Daoy (cell line): ENCODE measurements at places on chromosomes 3 and 15. TPM values are rescaled to one million over a fixed set of nuclear protein-coding genes. Genes with fewer than 3 reads are reported as not detected.

DNA sequence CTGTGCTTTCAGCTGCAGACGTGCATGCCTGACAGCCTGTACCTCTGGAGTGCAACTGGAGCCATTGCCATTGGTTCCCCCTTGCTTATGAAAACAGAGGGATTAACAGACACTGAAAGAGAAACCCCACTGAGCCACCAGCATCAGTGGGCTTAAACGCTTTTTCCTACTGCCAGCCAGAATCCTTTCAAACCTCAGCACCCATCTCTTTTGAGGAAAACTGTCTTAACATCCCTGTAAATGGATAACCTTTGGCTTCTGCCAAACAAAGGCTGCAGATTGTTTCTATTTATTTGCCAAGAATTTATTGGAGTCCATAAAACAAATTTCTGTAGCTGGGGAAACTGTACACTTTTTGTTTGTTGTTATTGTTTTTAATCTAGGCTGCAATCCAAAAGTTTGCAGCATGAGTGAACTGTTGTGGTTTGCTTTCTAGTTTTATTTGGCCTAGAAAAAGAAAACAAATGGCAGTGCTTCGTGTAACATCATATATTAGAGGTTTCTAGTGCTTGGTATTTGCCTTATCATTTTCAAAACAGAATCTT, 369.2 kb upstream of the IL12A start:
- peak; percentile 55 for DNase-seq

DNA sequence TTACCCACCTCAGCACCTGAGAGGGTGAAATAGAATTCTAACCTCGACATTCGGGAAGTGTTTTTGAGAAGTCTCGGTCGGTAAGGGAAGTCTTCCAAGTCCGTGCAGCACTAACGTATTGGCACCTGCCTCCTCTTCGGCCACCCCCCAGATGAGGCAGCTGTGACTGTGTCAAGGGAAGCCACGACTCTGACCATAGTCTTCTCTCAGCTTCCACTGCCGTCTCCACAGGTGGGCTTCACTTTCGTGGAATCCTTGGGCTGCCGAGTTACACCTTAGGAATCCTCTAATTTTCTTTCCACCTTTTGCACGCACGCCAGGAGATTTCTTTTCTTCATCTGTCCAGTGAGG, 775 bp downstream of the CCNDBP1 start:
- DNase-seq, result peak; percentile 14

DNA sequence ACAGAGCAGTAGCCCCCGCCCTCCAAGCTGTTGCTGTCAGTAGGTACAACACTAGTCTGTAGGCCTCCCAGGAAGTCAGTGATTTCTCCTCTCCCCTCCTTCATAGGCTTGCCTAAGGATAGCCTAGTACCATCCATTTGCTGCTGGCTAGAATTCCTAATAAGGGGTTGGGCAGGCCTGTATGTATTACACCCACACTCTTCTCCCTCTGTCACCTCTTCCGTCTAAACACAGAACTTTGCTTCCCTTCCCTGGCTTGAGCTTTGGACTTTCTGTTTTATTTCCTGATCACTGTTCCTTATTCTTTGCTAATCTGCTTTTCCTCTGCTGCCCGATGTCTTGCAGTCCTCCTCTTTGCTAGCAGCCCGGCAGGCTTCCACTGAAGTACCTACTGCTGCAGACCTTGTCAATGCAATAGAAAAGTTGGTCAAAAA, 93.4 kb upstream of the UMPS start:
- DNase-seq, result no peak

GRCh38 chr15:91670108-91670507, 183.4 kb upstream of the SLCO3A1 start:
- DNase-seq, result no peak

DNA sequence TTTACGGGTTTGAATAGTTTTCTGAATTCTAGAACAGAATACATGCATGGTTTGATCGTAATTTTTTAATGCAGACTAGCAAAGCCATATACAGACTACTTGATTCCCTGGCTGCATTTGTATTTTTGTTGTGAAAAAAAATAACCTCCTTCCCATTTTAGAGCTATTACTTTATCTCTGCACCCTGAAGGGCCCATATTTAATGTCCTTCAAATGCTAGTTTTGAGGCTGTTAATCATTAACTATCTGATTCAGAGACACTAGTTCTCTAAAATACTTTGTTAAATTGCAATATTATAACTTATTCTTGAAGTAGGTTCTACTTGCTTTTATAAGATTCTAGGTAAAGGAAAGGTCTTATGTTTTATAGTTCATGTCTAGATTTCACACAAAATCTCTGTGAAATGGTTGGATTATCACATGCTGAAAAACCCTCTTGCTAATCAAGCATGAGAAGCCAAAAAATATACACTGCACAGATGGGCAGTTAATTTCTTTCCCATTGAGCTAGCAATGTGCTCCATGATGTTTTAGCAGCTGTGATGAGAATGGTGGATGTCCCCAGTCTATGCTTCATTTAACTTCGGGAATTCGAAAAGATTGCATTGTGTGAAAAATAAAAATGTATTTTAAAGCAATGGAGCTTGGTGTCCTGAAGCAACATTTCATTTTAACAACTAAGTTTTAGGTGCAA, 634.0 kb upstream of the BCHE start:
- DNase-seq, result no peak

DNA sequence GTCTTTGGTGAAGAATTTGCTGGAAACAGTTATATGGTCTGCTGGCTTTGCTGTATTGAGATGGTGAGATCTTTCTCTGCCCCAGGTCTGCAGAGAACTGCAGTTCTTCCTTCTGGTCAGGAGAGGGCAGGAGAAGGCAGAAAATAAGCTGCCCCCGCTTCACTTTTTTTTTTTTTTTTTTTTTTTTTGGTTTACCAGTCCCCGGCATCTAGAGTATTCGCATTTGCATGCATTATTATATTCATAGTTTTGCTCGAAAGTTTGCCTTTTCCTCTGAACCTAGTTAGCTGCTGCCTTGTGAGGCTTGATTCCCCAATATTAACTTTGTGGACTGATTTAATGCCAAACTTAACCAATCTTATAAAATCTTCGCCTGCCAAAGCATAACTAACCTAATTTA, 10.6 kb upstream of the PARL start:
- DNase-seq, result peak; percentile 52

The C3orf80 gene
- 0.06 and 1.0 TPM in 2 replicates for total RNA-seq

The ITIH1 gene
- not detected in 2 replicates for total RNA-seq

DNA sequence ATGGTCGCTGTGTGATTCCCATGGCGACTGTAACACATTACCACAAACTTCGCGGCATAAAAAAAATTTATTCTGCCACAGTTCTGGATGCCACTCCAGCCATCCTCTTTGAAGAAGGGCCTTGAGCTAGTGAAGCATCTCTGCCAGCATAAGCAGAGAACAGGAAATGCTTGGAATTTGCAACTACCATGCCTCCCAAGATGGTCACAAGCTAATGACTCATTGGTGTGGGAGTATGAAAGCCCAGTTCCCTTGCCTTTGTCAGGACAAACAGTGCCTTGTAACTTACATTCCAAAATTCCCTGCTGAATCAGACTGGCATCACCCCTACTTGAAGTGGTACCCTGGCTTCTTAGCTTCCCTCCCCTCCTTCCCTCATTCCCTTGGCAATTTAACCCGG, 129.7 kb downstream of the PROS1 start:
- DNase-seq, result peak; percentile 66

- DNase-seq, result peak; percentile 30
Measured at GRCh38 chr3:111610189-111610588, 15.0 kb upstream of the ZBED2 start.

- DNase-seq, result no peak
Measured at GRCh38 chr3:37453393-37454389, 279.3 kb upstream of the LRRFIP2 start.

DNA sequence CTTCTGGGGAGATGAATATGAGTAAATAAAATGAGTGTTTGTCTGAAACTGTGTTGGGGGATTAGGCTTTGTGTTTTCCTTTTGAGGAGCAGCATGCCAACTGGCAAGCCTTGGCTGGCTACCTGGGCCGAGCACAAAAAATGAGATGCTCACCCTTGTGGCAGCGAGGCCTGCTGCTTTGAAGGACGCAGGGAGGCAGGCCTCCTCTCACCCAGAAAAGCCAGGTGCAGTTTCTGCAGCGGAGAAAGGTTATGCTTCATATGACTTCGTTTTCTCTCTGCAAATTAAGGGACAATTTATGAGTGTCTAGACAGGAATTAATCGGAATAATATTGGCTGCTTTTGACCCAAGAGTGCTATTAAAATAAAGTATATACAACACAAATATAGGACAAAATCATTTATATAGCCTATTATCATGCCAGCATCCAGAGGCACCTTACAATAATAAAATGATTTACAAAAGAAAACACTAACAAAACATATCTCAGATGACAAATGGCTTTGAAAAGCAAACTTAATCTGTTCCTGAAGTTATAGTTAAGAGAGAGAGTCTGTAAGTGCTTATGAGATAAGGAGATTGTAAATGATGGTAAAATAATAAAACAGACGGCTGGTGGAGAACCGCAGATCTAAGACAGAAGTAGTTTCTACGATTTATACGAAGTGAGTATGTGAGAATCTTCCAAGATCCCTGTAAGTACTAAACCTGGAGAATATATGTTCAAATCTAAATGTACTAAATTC, 682.8 kb upstream of the NR2F2 start:
- DNase-seq, result no peak

The FANCD2OS gene
- total RNA-seq, result not detected in 2 replicates

DNA sequence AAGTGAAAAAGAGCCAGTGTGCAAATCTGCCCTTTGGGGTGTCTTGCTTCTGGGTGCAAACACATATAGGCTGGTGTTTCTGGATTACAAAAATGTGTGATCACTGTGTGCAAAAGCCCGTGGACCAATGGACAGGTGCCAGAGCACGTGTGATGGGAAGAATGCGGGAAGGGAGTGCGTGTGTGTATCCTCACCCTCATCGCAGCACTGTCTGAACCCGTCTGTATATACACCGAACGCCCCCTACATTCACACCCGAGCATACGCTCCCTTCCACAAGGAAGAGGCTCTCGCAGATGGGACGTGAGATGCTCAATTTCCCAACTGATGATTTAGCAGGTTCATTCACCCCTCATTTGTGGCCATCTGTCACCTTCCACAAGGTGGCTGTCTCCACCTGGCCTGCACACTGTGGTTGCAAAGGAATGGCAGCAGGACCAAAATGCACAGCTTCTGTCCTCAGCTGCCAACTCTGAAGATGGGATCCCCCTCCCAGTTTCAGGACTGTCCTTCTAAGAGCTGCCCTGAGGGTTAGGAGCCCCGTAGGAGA, 19.4 kb upstream of the SLC6A1 start:
- no peak for DNase-seq

The PLSCR4 gene
- 1.6 and 2.1 TPM in 2 replicates for total RNA-seq

DNA sequence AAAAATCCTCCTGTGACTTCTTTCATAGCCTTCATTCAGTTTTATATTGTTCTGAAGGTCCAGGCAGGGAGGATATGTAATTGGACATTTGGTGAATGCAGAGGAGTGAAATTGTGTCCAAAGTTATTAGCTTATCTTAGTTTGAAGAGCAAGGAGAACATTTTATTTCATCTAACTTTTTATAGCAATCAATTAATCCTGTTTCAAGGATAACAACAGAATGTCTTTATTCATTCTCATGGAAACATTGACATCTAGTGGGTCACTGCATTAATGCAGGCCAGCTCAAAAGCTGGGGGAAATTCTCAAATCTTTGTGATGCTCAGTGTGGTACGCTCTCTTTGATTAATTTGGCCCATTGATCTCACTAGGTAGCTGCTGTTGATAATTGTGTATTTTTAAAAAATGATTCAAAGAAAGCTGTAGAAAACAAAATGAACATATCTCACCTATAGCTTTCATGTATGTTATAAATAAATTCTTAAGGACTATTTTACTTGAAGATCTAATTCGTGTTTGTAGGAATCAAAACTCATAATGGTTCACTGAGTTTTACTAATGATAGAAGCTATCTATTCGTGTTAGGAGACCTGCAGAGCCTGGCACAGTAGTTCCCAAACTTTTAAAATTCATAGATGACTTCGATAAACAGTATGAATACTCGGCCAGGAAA, 150.8 kb upstream of the KCNMB2 start:
- peak; percentile 27 for DNase-seq

The CX3CR1 gene
- not detected in 2 replicates for total RNA-seq

DNA sequence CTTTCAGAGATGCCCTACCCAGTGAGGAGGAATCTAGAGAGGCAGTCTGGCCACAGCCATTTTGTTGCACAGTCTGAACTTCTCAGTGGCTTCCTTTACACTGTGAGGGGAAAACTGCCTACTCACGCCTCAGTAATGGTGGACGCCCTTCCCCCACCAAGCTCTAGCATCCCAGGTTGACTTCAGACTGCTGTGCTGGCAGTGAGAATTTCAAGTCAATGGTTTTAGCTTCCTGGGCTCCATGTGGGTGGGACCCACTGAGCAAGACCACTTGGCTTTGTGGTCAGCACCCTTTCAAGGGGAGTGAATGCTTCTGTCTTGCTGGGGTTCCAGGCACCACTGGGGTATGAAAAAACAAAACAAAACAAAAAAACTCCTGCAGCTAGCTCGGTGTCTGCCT, 663.2 kb upstream of the ZNF385D start:
- no peak for DNase-seq

The C3orf85 gene
- total RNA-seq, result not detected in 2 replicates

DNA sequence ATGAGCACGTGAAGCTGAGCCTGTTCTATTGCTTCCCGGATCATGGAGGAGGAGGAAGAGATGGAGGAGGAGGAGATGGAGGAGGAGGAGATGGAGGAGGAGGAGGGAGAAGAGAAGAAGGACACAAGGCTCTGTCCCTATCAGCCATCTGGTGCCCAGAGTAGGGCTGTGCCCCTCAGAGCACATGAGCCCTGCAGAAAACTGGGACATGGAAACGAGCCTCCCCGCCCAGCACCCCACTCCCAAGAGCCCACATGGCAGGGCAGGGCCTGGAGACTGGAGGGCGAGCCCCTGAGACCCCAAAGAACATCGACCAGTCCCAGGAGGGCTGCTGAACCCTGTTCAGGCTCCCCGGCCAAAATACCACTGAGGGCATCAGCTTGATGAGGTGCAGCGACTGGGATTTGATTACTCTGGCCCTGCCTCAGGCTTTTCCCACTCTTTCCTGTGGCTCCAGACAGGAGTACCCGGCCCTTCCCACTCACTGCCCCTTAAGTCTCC, 285.6 kb downstream of the UACA start:
- DNase-seq, result no peak

GRCh38 chr15:74795966-74796625, 14.2 kb downstream of the CSK start:
- no peak for DNase-seq

DNA sequence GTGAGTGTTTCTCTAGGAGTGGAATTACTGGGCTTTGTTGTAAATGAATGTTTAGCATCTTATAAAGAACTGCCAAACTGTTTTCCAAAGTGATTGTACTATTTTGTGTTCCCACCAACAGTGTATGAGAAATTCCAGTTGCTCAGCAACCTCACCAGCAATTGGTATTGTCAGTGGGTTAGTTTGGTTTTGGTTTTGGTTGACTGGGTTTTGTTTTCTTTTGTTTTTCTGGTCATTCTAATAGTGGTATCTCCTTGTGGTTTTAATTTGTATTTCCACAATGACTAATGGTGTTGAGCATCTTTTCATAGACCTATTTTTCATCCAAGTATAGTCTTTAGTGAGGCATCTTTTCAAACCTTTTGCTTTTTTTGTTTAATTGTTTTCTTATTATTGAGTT, 27.1 kb downstream of the FILIP1L start:
- peak; percentile 66 for DNase-seq

The SLC12A1 gene
- total RNA-seq, result not detected in 2 replicates

The PRRT3 gene
- 0.46 and 0.57 TPM in 2 replicates for total RNA-seq
